ENCODE measurements at places on chromosomes 3 and 15. TPM values are rescaled to one million over a fixed set of nuclear protein-coding genes. Genes with fewer than 3 reads are reported as not detected.

GPR62 gene
- total RNA-seq = 0.18 TPM

FBXO40 gene
- total RNA-seq = not detected

TAMM41 gene
- 26.0 TPM for total RNA-seq

SLC33A1 gene
- total RNA-seq = 27.6 TPM

SLC22A13 gene
- 1.4 TPM for total RNA-seq

NMNAT3 gene
- total RNA-seq = 8.2 TPM

CTXN2 gene
- 1.00 TPM for total RNA-seq

HHATL gene
- total RNA-seq = not detected

SLC6A1 gene
- total RNA-seq = 167 TPM

IGSF11 gene
- 21.0 TPM for total RNA-seq

IL12A gene
- 1.1 TPM for total RNA-seq

WNT5A gene
- total RNA-seq = 49.4 TPM

ROPN1 gene
- total RNA-seq = not detected

IP6K1 gene
- total RNA-seq = 46.0 TPM

LPP gene
- 26.9 TPM for total RNA-seq

FSTL1 gene
- total RNA-seq = 66.6 TPM

GALNT15 gene
- total RNA-seq = 27.5 TPM

EFCC1 gene
- total RNA-seq = 1.6 TPM

STARD9 gene
- 25.4 TPM for total RNA-seq

EIF4A2 gene
- 535 TPM for total RNA-seq

CLRN1 gene
- total RNA-seq = not detected

COPB2 gene
- 79.3 TPM for total RNA-seq

EPHB3 gene
- total RNA-seq = 9.2 TPM

DLL4 gene
- 4.4 TPM for total RNA-seq

DHFR2 gene
- total RNA-seq = 5.7 TPM

AGBL1 gene
- total RNA-seq = 0.91 TPM

TM4SF18 gene
- 8.3 TPM for total RNA-seq

ACTC1 gene
- 4.7 TPM for total RNA-seq

SNTN gene
- not detected for total RNA-seq

SERP1 gene
- 73.7 TPM for total RNA-seq

MELTF gene
- total RNA-seq = 1.3 TPM

Data from cerebellum (tissue), 4 donors.